ENCODE measurements at places on chromosomes 5 and 9.

GRCh38 chr9:13439685-13440476 is 160.4 kb upstream of the MPDZ start:
- no peak for DNase-seq

GRCh38 chr5:139474890-139475791 is 4.3 kb downstream of the SMIM33 start:
- peak; percentile 2 for DNase-seq

GRCh38 chr9:128643519-128644300 is 12.9 kb downstream of the DYNC2I2 start:
- peak; percentile 7 for DNase-seq

- DNase-seq: no peak
These were observed 35.6 kb upstream of the ANXA1 start for GRCh38 chr9:73116031-73116430.

DNA sequence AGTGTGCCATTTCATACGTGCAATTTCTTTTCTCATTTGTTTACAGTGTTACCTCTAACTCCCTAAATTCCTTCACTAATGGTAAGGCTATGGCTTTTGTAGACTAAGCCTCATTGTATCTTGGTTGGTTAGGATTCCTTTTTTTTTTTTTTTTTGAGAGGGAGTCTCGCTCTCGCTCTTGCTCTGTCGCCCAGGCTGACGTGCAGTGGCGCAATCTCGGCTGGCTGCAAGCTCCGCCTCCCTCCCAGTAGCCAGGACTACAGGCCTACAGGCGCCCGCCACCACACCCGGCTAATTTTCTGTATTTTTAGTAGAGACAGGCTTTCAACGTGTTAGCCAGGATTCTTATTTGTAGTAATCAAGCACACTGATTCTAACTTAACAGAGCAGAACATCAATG is 57.7 kb downstream of the SPEF2 start:
- DNase-seq: no peak

DNA sequence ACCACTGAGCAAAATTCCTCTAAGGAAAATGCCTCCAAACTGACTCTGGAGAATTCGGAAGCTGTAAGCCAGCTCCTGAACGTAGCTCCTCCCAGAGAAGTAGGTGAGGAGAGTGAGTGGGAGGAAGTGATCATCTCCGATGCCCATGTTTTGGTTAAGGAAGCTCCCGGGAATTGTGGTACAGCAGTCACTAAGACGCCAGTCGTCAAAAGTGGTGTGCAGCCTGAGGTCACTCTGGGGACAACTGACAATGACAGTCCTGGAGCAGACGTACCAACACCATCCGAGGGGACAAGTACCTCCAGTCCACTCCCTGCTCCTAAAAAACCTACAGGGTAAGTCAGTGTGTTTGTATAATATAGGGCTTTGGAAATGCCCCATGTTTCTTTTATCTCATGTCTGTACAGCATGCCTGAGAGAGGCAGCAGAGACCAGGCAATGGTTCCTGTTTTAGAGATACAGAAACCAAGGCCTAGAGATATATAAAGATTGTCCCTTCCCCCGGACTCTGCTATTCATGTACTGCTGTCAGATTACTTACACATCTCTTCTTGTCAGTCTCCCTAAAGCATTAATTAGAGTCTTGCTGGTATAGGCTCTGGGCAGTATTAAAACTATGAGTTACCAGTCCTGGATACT is 23.9 kb downstream of the HMGXB3 start:
- DNase-seq: no peak

DNA sequence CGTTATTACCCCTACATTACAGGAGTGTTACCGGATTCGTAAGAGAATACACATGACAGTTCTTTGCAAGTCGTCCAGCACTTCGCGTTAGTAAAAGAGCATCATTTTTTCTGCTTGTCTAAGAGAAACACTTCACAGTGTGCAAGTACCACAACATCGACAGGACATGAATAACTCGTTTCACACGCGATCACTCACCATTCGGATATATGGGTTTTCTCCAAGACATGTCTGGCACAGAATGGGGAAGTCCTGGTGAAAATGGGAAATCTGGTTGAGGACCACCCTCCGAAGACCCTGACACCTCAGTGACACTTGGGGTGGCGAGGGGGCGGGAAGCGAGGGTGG is 642 bp downstream of the RBM22 start:
- DNase-seq: no peak

GRCh38 chr9:114799441-114799840 is 6.4 kb downstream of the TNFSF15 start:
- DNase-seq: peak; percentile 55

GRCh38 chr5:93831449-93831848 is 90.0 kb upstream of the POU5F2 start:
- DNase-seq: no peak

DNA sequence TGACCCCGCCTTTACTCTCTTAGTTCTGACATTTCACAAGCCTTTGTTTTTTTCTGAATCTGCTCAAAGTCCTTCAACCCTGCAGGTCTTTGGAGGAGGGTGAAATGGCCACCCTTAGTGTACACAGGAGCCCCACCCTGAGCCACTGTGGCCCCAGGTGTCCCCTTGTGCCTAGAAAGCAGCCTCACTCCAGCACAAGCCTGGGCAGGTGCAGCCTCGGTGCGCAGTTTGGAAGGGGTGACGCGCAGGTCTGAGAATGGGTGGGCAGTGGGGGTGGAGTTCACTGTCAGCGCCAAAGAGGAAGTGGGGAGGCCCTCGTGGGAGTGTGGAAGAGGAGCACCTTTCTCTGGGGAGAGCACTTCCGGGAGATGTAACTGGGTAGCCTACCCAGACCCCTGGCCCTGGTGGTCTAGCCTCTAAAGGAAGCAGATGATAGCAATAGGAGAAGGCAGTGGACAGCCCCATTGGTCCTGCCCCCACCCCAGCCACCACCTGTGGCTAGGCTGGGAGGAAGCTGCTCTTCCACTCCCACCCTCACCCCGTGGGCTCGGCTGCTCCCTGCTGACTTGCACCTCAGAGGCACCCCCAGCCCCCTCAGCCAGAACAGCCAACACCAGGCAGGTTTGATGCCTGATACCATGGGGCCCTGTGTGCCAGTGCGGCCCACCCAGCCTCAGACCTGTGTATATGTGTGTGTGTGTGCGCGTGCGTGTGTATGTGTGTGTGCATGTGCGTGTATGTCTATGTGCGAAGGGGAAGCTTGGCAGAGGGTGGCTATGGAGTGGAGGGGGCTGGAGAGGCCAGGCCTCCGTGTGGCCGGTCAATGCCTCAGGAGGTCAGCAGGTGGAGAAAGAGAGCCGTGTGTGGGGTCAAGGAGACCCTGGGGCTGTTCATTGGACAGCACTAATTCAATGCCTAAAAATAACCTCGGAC is 16.8 kb upstream of the DAB2IP start:
- no peak for DNase-seq

- DNase-seq: no peak
These were observed 94.9 kb upstream of the ACOT12 start for GRCh38 chr5:81488862-81489261.

DNA sequence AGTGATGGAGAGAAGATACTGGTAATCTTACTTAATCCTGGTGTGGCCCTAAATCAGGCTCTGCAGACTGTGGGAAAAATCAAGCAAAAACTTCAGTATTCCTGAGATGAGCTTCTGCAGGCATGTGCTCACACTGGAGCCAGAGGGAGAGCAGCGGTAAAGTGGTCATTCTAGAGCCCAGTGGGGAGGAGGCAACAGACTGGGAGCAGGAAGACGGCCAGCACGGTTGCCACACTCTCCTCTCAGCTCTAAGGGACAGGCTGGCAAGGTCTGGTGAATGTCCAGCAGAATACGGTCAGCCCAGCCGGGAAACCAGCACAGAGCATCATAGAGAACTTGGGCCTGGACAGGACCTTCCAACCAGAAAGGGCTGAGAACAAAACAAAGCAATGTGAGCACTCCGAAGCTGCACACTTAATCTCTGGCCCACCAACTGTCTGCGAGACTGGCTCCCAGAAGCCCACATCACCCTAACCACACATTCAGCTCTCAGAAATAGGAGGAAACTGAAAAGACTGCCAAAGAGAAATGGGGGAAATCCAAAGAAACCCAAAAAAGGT is 30.3 kb downstream of the MED27 start:
- DNase-seq: no peak

GRCh38 chr5:66880401-66880800 is 284.2 kb downstream of the MAST4 start:
- no peak for DNase-seq

DNA sequence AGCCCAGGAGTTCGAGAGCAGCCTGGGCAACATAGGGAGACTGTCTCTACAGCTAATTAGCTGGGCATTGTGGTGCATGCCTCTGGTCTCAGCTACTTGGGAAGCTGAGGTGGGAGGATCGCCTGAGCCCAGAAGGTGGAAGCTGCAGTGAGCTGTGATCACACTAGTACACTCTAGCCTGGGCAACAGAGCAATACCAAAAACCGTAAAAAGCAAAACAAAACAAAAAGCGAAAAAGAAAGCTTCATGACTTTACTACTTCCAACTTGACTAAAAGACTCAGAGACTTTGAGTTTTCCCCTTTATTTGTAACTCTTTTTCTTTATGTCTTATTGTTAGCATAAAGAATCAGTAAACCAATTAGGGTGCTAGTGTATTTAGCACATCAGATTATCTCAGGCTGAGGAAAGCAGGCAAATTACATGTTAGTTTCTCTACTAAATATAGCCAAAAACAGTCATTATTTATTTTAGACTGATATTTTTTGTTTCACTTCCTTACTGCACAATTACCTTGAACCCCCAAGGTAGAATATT is 5.4 kb downstream of the RAD17 start:
- no peak for DNase-seq

GRCh38 chr5:143398053-143398355 is 5.5 kb downstream of the NR3C1 start:
- no peak for DNase-seq

Data from DMS79 treated with DMSO at 0.1 percent for 48 hours (cell line).